Naive thymus-derived CD8-positive, alpha-beta T cell (primary cell): ENCODE measurements at places on chromosomes 5 and 9. TPM values are rescaled to one million over a fixed set of nuclear protein-coding genes. Genes with fewer than 3 reads are reported as not detected.
A peak's percentile ranks its signal among the peaks of the same experiment; 100 is the strongest.

PCSK1 gene
- not detected for total RNA-seq

DNA sequence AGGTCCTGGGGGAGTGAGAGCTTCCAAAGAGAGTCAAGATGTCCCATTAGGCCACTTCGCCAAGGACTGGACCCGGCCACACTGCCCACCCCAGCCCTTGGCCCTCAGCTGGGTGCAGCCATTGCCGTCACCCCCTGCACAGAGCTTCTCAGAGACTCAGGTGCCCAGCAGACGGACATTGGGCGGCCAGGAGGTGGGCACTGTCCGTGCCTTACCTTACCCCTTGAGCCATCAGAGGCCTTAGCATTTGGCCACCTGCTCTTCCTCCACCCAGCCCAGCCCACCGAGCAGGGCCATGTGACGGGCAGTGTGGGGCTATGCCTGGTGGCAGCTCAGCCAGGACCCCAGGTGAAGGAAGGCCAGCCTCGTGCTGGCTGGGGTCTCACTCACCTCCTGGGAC is 3.3 kb upstream of the DNLZ start:
- DNase-seq: no peak
- H3K27ac ChIP-seq: no peak overlapping the region
- no peaks in the 10 kb centered on the region for H3K4me1 ChIP-seq
- H3K4me3 ChIP-seq: no peak overlapping the region

DNA sequence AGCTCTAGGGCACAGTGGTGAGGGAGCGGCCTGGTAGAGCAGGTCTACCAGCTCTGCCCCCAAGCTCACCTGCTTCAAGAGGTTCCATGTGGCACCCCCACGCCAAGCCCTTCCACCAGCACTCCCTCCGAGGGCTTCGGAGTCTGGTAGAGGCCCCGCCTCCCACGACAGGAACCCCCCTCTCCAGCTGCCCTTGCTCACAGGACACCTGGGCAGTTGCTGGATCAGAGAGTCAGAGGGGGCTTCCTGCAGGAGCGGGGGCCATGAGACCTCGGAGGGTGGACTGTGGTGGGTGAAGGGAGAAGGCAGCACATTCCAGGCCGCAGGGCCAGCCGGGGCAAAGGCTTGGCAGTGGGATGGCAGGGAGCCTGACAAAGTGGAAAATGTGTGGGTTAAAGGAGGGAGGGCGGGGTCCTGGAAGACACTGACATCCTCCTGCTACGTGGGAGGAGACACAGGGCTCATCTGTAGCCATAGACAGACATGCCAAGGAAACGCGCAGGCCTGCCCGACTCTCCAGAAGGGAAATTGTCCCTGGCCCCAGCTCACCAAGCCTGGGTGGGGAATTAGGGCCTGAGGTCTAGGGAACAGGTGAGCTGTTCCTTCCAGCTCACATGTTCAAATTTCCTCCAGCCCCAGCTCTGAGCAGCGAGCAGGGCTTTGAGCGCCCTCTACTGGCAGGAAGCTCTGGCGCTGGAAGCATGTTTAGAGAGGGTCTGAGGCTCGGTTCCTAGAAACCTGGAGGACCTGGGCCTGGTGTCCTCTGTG is 74.2 kb downstream of the NTNG2 start:
- H3K4me3 ChIP-seq: no peak overlapping the region
- no peaks in the 10 kb centered on the region for H3K27me3 ChIP-seq
- H3K4me1 ChIP-seq: peaks cover 10% of the 10 kb centered on the region
- peak; percentile 75 for DNase-seq
- H3K36me3 ChIP-seq: no peaks in the 10 kb centered on the region
- no peak overlapping the region for H3K27ac ChIP-seq

- DNase-seq: peak; percentile 52
- H3K4me3 ChIP-seq: no peak overlapping the region
- peaks cover 2% of the 10 kb centered on the region for H3K36me3 ChIP-seq
- H3K4me1 ChIP-seq: peaks cover 36% of the 10 kb centered on the region
- H3K27me3 ChIP-seq: peaks cover 30% of the 10 kb centered on the region
- no peak overlapping the region for H3K27ac ChIP-seq
Measured at GRCh38 chr5:1446602-1447343, 1.5 kb upstream of the SLC6A3 start.
